Fibroblast of villous mesenchyme (primary cell): ENCODE measurements at places on chromosomes 16 and 17.

DNA sequence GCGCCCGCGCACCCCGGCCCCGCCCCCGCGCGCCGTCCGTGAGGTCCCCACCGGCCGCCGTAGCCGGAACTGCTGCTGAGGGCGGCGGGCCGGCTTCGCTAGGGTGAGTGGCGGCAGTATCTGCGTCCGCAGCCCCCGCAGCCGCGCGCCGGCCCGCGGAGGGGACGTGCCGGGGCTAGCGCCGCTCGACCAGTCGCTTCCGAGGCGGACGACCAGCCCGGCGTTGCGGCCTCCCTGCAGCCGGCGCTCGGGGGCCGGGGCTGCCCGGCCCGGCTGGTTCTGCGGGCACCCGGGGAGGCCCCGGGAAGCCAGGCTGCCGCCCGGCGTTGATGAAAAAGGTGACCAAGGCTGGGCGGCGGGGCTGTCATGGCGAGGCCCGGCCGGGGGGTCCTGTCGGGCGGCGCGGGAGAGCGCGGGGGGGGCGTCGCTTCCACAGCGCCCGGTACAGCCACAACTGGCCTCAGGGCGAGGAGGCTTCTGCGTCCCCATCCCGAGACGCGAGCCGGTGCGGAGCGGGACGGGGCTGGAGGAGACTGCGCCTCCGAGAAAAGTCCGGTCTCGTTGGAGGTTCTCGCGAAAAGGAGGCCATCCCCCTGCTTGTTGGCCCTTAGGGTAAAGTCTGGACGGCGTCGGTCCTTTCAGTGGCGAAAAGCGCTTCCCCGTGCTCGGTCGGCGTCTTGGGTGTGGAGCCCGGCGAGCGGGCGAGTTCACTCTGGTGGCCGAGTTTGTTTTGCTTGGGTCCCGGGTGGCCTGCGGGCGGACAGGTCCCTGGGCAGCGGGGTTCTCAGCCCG, at the start of gene CRAMP1:
Gene CRAMP1 (plus strand): TSS at position 41 of the 792 bp plus-strand sequence. CDS start 2,280 bp downstream, outside the sequence.
- peak; percentile 23 for DNase-seq

DNA sequence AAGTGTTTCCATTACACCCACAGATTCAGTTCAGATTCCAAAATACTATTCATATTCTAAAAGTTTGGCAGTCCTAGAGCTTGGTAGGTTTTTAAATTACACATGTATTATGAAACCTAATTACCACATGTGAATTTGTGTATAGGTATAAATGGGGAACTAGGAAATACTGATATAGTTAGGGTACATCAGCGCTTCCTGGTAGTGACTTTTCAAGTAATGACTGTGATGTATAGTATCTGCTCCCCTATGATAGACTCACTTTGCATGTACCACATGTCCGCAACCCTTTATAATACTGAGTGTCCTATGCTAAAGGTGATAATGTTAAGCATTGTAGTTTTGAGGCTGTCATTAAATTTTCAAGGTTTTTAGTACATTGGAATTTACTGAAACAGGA, 22.9 kb downstream of the CDK12 start:
- DNase-seq, result no peak

DNA sequence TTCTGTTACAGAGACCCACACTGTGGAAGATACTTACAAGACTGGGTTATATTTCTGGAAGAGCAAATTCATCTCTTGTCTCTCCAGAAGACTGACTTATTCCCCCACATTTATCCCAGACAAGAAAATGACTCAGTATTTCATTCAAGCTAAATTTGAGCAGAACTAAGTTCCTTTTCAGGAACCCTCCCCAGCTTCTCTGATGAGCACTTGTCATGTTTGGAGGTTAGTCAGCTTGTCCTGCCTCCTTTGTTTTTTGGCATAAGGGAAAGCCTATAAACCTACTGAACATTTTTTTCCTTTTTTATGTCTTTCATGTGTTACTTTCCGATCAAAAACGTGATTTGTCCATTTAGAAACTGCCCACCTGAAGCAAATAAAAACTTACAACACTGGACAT, 198.0 kb downstream of the C16orf95 start:
- no peak for DNase-seq

- no peak for DNase-seq
These were observed 2.5 kb downstream of the TBX21 start for GRCh38 chr17:47735536-47736011.

GRCh38 chr17:75094871-75095399, 7.2 kb downstream of the SLC16A5 start:
- DNase-seq, result no peak

DNA sequence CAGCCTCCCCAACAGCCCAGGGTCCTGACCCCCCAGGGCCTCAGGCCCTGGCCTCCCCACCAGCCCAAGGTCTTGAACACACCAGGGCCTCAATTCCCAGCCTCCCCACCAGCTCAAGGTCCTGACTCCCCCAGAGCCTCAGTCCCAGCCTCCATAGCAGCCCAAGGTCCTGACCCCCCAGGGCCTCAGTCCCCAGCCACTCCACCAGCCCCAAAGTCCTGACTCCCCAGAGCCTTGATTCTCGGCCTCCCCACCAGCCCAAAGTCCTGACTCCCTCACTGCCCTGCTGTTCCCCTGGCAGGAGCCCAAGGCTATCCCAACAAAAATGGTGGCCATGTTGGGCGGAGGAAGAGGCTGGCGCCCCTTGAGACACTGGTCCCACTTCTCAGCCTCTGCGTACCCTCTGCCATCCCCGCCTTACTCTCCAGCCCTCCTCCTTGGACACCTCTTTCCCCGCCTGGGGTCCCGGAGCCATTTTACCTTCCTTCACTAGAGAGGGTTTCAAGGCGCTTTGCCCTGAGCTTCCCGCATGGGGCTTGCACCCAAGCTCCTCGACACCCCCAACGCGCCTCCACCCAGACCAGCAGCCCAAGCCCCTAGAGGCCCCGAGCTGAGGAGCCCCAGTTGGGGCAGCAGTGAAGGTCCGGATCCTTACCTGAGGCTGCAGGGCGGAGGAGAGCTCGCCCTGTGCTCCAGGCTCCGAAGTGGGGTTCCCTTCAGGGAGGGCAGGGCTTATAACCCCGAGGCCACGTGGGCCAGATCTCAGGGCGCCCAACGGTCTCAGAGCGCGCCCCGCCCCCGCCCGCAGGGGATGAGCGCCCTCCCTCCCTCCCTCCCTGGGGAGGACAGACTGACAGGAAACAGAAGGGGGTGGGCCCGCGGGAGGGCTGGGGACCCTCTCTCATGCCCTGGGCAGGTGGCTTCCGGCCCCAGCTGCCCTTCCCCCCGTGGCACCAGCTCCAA, 3.5 kb upstream of the TSPOAP1 start:
- no peak for DNase-seq

GRCh38 chr16:27193300-27193990, 9.9 kb upstream of the KDM8 start:
- DNase-seq, result no peak

DNA sequence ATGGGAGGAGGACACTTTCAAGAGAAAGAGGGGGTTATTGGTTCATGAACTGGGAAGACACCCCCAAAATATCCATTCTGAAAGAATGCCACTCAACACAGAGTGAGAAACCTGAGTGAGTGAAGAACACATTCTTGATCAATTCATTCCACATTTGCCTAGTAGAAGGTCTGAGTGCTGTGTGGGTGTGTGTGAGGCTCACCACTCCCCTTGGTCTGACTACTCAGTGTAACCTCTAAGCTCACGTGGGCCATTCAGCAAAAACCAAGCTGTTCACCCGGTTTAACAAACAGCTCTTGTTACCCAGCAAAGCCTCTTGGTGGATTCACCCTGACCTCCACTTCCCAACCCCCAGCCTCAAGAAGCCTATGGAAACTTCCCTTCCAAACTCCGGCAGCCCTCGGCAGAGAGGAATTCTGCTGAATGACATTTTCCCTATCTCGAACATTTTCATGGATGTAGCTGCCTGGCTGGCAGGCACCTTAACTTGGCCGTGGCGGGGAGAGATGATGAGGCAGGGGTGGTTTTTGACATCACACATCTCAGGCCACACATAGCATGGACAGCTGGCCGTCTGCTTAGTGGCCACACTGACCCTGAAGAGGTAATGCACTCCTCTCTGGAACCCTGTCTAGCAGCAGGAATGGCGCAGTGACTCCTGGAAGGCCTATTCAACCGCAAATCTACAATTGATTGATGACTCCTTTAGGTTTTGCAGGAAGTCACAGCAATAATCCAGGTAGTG, 11.6 kb downstream of the ST6GALNAC1 start:
- no peak for DNase-seq

- DNase-seq, result peak; percentile 96
These were observed 18.0 kb downstream of the XPO6 start for GRCh38 chr16:28193530-28194423.

DNA sequence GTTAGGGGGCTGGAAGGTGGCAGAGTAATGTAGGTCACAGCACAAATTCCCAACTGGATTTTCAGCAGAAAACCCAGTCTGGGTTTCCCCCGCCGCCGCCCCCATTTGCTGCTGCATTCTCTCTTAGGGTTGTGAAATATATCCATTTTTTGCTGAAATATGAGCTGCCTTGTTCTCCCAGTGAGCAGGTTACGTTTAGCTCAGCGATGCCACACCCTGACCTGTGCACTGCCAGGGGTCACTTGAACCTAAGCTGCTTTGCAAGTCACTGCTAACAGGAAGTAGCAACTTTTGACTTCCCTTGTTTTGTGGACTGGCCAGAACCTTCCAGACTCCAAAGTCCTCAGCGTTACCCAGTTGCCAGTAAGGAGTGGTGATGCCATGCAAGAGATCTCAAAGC, 274.1 kb downstream of the CPPED1 start:
- no peak for DNase-seq

DNA sequence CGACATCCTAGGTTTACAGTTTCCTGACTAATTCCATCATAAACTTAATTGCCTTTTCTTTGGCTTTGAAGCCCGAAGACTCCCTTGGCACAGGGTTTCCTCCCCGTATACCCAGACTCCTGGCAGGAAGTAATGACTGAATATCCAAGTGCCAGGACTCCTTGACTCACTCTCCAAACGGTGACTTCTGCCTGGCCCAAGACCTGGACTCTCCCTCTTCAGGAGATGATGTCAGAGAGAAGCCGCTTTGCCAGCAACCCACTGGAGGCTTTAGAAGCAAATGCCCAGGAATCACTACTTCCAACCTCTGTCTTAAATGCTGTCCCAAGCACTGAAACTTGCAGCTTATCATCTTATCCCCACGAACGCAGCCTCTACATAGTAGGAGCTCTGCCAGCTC, 146.5 kb downstream of the RGS9 start:
- DNase-seq, result no peak

- no peak for DNase-seq
These were observed 11.3 kb upstream of the PHOSPHO1 start for GRCh38 chr17:49241692-49242397.

DNA sequence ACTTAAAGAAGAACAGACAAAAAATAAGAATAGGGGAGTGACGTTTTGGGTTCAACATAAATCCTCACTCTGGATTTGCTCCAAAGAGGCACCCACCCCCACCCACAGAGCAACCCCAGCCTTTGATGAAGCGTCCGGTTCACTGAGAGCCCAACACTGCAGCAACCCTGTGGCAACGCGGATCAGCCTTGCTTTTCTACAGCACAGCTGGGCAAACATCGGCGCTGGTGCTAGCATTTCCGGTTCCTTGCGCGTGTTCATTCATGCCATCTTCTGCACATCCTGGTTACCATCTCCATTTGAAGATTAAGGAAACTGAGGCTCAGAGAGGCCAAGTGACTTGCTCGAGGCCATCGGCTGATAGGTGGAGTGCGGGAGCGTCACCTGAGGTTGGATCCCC, 8.7 kb upstream of the GINS2 start:
- DNase-seq, result no peak

- DNase-seq, result no peak
These were observed 120.6 kb downstream of the NPIPB5 start for GRCh38 chr16:22631264-22631663.

DNA sequence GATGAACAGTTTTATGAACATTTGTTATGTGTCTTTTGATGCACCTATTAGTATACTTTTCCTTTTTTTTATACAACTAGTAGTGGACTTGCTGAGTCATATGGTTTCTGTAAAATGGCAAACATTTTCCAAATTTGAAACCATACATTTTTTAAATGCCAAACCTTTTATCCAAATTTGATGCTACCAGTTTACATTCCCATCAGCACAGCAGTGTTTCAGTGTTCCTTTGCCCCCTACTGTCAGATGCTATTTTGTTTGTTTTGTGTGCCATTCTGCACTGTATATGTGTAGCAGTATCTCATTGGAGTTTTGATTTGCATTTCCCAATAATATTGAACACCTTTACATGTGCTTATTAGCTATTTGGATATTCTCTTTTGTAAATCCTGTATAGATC, 219.4 kb downstream of the TANC2 start:
- DNase-seq, result no peak

- DNase-seq, result peak; percentile 19
These were observed 95.2 kb upstream of the AXIN2 start for GRCh38 chr17:65656390-65657250.

GRCh38 chr17:7839876-7840261, 5.9 kb downstream of the KDM6B start:
- DNase-seq, result peak; percentile 23

DNA sequence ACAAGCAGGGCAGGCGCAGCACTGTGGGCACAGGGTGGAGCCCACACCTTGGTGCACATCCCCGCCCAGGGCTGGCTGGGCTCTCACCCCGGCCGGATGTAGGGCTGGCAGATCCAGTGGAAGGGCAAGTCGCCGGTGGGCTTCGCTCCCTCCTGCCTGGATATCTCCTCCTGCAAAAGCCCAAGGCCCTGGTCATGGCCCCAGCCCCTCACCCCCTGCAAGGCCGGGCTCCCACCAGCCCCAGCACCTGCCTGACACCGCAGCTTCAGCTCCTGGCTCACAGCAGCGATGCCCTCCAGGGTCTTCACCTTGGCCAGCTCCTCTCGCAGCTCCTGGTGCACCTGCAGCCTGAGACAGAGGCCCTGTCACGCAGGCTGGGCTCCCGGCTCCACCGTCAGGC, 5.0 kb downstream of the DUS1L start:
- no peak for DNase-seq

DNA sequence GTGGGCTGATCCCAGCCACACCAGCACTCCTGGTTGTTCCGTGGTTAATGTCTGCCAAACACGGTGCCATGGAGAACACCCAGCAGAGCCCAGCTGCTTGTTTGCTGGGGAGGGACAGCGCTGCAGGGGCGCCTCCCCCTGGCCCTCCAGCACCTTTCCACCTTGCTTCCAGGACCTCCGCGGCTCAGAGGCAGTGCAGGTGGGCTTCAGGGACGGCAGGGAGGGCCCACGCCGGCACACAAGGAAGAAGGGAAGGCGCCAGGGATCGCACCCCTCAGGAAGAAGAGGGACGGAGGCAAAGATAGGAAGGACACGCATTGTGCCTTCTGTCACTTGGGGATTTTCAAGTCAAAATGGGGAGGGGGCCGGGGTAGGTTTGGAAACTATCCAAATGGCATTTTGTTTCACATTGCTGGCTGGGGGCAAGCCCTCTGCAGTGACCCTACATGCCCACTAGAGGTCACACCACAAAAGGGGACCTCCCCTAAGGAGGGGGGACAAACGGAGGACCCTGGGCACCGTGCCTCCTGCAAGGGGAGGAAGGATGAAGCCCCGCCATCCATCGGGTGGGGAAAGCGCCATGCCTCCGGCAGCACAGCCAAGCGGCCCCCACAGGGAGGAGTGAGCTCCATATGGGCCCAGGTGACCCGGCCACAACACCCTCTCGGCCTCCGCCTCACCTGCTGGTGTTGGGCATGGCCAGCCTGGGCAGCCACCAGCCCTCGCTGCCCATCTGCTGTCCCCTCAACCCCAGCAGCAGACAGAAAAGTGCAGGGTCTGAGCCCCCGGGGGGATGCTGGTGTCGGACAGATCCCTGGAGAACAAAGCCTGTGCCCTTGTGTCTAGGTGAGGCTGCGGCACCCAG, 7.5 kb upstream of the C16orf95 start:
- DNase-seq, result peak; percentile 37
